Inflammatory macrophage treated with lipopolysaccharide for 4 hours (primary cell): ENCODE measurements at places on chromosomes 12 and 14.

DNA sequence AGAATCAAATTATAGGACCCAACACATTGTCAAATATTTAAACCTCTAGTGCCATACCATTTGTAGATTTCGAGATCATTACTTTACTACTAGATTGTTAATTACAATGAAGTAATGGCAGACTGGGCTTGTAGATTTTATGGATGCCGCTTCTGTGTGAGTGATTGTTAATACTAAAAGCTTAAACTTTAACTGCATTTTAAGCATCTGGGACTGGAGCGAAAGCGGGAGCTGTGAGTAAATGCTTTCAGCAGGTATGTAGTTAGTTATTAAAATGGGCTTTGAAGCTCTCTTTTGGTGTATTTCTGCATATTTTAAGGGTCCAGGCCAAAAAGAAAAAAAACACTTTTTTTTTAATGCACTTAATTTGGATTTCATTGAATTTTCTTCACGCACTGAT lies 519.3 kb downstream of the MED13L start:
- DNase-seq, result no peak

DNA sequence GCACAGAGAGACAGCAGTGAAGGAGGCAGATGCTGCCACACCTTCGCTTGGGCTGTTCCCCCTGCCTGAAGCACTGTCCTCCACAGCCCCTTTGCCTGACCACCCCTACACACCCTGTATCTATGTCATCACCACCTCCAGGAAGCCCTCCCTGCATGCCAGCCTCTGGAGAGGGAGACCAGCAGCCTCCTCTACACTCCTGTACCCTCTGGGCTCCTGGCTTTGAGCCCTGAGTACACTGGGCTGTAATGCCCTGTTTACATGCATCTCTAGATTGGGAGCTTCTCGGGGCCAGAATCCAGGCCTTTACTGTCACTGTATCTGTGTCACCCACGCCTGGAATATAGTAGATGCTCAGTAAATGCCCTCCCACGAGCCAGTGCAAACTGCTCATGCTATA lies 5.9 kb upstream of the TMEM119 start:
- DNase-seq, result no peak

- DNase-seq, result no peak
Measured at GRCh38 chr12:75818863-75819262, 212.7 kb downstream of the PHLDA1 start.

DNA sequence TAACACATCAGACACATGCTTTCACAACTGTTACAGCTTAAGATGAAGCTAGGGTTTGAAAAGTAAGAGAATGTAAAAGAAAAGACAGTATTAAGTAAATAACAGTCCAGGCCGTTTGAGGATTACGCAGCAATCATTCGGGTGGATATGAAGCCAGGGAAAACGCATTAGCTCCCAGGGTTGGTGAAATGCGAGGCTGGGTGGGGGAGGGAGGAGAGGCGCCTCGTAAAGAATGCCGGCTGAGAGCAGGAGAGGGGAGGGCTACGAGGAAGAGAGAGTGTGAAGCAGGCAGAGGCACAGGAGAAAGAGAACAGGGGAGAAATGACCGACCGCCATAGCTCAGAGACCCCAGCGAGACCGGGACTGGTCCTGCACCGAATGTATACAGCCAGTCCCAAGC lies 73.0 kb downstream of the IQSEC3 start:
- DNase-seq, result no peak

- DNase-seq, result no peak
Measured at GRCh38 chr14:26548406-26548805, 49.4 kb downstream of the NOVA1 start.

GRCh38 chr14:95196268-95196667 lies 38.9 kb upstream of the DICER1 start:
- peak; percentile 48 for DNase-seq

GRCh38 chr12:21771311-21771710 lies 3.2 kb downstream of the KCNJ8 start:
- DNase-seq, result no peak

DNA sequence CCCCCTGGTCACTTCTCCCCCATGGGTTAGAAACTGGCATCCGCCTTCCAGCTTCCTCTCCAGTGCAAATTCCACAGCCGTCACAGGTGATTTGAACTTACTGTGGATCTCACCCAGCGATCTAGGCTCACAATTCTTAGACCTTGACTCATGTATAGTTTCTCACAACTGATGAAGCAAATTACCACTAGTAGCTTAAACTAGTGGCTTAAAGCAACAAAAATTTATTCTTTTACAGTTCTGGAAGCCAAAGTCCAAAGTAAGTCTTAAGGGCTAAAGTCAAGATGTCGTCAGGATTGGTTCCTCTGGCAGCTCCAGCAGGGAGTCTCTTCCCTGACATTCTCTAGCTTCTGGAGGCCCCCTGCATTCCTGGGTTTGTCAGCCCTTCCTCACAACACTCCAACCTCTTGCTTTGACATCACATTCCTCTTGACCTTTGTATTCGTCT lies 117.4 kb downstream of the KTN1 start:
- no peak for DNase-seq

GRCh38 chr14:34050606-34051005 lies 99.7 kb upstream of the EGLN3 start:
- no peak for DNase-seq

- no peak for DNase-seq
Measured at GRCh38 chr12:94768398-94769046, 118.2 kb upstream of the TMCC3 start.

DNA sequence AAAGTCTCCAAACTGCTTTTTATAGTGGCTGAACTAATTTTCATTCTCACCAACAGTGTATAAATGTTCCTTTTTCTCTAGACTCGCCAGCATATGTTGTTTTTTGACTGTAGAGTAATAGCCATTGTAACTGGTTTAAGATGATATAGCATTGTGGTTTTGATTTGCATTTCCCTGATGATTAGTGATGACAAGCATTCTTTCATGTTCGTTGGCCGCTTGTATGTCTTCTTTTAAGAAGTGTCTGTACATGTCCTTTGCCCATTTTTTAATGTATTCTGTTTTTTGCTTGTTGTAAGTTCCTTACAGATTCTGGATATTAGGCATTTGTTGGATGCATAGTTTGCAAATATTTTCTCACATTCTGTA lies 404.9 kb downstream of the FLRT2 start:
- DNase-seq, result peak; percentile 57

DNA sequence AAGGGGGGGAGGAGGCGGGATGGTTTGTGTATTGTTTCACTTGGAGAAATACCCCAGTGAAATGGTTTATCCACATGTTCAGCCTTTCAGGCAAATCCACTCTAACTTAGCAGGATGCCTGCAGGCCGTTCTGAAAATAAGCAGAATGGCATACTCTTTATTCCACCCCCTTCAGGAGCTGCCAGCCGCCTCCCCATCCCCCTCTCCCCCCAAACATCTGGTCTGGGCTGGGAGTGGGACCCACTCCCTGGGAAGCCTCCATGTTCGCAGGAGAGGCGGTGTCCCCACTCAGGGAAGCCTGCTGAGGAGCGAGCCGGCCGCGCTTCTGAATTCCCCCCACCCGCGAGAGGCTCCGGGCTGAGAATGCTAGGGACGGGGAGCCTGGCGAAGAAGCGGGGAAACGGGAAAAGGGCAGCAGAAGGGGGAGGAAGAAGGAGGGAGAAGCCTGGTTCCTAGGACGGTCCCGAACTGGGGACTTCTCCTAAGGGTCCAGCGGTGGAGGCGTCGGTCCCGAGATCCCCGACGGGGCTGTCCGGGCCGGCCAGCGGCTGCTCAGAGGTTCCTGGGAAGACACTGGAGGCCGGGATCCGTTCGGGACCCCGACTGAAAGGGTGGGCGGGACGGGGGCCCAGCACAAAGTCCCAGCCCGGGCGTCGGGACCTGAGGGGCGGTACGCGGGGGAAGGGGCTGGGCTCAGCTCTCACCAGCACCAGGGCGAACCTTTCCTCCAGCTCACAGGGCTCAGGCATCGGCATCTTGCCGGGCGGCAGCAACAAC lies 666 bp downstream of the FMNL3 start:
- DNase-seq, result peak; percentile 60

- no peak for DNase-seq
Measured at GRCh38 chr12:25546318-25546717, 6.8 kb downstream of the LMNTD1 start.

- no peak for DNase-seq
Measured at GRCh38 chr12:104320627-104321024, 17.1 kb downstream of the EID3 start.

GRCh38 chr14:99242816-99243721 lies 28.9 kb downstream of the BCL11B start:
- no peak for DNase-seq

- DNase-seq, result peak; percentile 34
Measured at GRCh38 chr12:54723379-54724256, 75.5 kb upstream of the DCD start.

GRCh38 chr14:73761618-73762355 lies 47.6 kb upstream of the PNMA1 start:
- peak; percentile 80 for DNase-seq

DNA sequence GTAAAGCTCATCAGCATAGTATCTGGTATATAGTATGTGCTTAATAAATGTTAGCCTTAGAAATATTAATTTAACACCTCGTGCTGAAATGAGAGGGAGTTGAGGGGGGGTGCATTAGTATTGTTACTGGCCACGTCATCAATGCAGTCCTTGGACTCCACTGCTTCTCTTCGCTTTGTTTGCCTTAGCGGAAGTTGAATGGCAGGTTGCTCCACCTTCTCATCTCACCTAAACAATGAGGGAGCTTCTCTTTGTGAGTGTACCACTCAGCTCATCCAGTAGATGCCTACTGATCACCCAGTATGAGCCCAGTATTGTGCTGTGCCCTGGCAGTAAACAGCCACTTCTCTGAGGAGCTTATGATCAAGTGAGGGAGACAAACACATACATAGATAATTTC lies 4.5 kb downstream of the TMEM117 start:
- DNase-seq, result no peak
